ENCODE measurements at places on chromosomes 4 and X.

DNA sequence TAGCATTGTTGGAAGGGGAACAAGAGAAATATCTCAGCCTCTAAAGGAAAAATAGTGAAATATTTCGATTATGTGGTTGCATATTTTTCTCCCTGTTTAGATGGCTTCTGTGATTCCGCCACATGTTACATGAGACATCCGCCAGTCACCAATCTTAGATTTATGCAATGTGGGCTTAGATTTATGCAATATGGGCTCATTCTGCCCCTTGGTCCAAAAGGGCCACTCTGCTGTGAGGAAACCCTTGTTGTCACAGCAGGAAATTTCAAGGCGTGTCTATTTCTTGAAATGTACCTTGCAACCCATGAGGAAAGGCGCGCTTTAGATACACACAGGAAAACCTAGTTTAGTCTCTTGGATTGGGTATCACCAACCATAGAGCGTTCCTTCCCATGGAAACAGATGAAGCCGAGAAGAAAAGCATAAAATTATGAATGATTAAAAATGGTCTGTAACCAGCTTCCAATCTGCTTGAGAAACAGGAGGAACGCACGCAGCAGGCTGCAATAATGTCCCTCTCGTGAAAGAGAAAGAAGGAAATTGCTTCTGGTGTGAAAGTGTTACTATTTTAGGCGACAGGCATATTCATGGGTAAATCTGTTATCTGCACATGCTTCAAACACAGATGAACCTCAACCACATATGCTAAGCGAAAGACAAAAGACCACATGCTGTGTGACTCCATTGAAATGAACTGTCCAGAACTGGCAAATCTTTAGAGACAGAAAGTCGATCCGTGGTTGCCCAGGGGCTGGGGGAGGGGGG is 3.7 kb downstream of the RS1 start:
- no peak for DNase-seq

DNA sequence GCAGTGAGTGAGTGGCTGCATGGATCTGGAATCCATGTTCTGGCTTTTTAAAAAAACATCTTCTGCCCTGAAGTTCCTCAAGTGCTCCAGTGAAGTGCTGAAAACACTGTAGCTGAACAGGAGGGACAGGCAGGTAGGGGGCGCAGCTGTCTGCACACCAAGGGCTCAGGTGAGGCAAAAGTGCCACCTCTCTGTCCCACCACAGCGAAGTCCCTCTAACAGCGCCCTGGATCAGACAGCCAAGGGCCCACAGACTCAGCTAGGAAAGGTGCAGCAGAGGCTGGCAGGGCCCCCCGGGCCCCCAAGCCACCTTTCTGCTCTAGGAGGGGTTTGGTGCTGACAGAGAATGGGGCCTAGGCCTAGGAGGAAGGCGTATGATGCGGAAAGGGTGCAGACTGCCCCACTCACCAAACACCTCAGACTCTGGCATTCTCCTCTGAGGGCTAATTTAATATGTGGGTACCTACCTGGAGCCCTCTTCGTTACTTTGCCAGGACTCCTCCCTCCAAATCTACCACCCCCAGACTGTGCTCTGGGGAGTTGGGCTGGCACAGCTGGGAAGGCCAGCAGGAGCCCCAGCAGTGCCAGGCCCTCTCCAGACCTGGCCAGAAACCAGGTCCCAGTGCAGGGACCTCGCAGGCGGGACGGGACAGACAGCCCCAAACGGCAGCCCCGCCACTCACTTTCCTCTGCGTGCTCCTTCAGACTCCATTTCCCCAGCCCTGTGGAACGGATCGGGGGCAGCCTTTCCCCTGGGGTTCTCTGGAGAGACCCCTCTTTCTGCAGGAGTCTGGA is 73.7 kb downstream of the ENPP6 start:
- no peak for DNase-seq

- peak; percentile 52 for DNase-seq
These were observed 130.1 kb upstream of the TECRL start for GRCh38 chr4:64539234-64539849.

DNA sequence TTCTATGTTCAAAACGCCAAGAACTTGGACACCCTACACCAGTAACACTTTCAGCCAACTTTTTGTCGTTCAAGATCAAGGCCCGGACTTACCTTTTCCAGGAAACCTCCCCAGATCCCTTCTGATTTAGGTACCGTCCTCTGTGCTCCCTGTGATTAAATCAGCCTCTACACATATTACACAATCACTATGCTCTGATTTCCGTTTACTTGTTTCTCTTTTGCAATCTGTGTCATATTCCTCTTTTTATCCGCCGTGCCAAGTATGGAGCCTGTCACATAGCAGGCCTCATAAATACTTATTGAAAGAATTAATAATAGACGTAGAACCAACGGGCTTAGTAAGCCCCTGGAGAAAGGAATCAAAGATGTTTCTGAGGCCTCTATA is 722 bp upstream of the TMEM33 start:
- DNase-seq, result no peak

DNA sequence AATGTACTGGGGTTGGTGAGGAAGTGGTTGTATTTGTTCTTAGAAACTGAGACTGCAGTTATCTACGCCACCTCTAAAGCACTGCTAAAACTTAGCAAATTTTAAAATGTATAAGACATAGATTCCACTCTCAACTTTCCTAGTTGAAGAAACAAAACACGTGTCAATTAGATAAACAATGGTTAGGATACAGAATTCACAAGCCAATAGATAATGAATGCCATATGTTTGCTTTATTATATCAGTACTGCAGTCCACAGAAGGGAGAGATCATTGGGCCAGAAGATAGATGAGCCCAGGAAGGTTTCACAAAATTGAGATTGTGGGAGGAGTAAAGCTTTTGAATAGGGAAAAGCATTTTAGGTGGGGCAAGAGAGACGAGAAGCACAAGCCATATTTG is 14.3 kb downstream of the TMEM33 start:
- DNase-seq, result no peak

GRCh38 chrX:122913764-122914163 is 270.3 kb upstream of the GRIA3 start:
- no peak for DNase-seq

- DNase-seq, result peak; percentile 17
These were observed 959 bp downstream of the BRS3 start for GRCh38 chrX:136488706-136489105.

DNA sequence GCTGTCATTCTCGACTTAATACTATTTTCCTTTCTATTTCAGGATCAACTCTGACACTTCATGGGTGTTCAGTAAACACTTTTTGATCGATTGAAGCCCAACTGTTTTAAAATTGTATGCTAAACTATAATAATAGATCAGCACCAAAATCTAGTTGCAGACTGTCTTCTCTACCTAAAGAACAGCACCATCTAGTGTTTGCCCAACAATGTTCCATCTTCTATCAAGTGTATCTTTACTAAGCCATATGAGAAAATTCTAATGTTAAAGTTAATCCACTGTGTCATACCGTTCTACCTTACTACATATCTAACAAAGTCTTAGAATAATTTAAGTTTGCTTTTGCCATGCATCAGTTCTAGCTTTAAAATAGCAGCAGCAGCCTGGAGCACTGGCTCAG is 113.0 kb upstream of the PRDX4 start:
- DNase-seq, result peak; percentile 40

DNA sequence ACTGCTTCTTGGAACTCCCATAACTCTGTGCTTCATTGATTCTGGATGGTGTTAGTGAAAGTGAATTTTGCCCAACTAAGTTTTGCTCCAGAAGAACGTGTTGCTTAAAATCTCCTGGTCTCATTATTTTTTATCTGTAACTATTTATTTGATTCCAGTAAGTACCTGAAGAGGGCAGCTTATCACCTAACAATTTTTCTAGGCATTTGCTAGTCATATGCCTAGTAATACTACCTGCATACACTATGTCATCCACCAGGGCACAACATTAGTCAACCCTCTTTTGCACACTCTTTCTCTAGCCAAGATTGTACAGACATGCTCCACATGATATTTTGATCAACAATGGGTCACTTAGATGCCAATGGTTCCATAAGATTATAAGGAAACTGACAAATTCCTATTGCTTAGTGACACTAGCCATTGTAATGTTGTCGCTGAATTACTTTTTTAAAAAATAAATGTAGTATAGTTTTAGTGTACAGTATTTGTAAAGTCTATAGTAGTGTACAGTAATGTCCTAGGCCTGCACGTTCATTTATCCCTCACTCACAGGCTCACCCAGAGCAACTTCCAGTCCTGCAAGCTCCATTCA is 499.9 kb upstream of the AADAT start:
- peak; percentile 57 for DNase-seq

GRCh38 chr4:949656-950055 is 17.4 kb downstream of the TMEM175 start:
- no peak for DNase-seq

Data from bronchial epithelial cell (primary cell).